ENCODE measurements at places on chromosomes 11 and 22. TPM values are rescaled to one million over a fixed set of nuclear protein-coding genes. Genes with fewer than 3 reads are reported as not detected.

GRCh38 chr11:47889714-47890441, 41.7 kb upstream of the NUP160 start:
- DNase-seq, result no peak

DNA sequence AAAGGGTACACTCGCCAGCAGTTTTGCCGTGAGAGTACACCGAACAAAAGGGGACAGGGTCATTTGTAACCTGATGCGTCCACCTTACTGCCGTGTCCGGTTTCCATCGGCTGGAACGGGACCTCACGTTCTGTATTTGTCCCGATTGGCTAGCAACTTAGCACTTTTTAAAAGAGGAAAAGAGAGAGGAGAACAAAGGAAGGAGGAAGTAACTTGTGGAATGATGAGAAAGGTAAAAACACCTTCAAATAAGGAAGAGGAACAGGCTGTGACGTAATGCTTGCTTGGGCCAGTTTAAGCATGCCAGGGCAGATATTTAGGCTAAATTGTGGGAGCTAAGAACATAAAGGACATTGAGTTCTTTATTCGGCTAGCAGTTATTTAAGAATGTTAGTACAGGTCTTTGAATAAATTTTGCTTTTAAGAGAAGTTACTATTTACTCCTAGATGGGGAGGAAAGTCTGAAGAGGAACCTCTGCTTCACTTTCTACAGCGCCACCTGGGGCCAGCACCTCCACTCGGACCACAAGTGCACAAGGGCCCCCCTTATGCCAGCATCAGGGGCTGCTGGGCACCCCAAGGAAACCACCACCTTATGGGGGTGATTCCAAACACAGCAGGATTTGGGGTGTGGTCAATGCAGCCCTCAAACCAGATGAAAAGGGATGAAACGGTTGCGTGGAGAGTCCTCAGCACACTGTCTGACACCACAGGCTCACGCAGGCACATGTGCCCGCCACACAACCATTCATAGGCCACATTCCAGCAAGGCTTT, 5.8 kb downstream of the ARSA start:
- DNase-seq, result no peak

GRCh38 chr11:33072465-33072864, 33.1 kb downstream of the TCP11L1 start:
- DNase-seq, result no peak

GLB1L3 gene
- not detected for total RNA-seq

GRCh38 chr11:46338988-46339666, 8.1 kb upstream of the DGKZ start:
- DNase-seq, result peak; percentile 86

GRCh38 chr11:93783765-93784144, 327 bp upstream of the MED17 start:
- DNase-seq, result no peak

DNA sequence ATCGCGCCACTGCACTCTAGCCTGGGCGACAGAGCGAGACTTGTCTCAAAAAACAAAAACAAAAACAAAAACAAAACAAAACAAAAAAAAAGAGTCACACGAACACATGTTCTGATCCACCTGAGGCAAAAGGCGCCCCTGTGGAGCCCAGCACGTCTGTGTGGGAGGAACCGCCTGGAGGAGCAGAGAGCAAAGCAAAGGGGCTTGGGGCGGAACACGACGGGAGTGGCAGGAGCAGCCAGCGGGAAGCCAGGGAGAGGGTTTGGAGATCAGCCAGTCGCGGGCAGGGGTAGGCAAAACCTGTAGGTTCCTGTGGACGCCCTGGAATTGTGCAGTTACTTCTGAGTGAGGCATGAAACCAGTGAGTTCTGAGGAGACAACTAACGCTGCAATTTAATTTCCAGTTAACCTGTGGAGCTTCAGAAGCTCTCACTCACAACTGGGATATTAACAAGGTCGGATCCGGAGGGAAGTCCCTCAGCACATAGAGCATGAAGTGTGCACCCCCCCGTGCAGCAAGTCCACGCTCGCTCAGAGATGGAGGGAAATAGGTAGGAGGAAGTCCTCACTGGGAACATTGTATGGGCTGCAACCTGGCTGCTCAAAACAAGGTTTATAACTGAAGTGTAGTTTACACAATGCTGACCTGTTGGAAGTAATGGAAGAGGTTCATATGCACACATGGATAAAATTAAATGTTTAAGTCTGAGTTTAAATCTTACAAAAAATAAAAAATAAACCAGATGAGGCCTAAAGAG, 13.2 kb upstream of the USP18 start:
- no peak for DNase-seq

DNA sequence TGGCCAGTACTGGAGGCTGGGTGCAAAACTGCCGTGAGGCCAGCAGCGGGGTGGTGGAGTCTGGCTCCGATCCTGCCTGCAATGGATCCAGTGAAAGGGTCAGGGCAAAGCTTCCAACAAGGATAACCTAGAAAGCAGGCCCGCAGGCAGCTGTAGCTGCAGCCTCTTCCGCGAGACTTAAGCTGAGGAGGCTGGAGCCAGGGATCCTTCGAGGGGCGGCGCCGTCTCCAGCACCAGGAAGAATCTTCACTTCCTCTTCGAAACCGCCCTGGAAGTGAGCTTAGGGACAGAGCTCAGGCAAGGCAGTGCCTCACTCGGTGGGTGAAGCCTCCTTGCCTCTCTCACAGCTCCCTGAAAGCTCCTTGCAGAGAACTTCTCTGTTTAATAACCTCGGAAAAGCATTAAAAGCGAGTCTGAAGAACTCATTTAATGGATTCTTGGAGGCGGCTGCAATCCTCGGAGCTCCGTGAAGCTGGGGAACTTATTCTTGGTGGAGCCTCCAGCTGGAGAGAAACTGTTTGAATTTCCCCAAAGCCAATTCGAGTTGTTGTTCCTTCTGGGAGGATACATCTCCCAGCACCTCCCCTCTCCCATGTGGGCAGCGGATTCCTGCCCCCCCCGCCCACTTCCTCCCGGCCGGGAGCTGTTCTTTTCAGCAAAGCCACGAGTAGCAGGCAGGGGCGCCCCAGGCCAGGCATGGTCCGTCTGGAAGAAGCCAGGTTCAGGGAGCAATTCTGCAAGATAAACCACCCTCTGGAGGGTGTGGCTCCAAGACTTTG, 169.9 kb downstream of the CTTN start:
- DNase-seq, result no peak

DNA sequence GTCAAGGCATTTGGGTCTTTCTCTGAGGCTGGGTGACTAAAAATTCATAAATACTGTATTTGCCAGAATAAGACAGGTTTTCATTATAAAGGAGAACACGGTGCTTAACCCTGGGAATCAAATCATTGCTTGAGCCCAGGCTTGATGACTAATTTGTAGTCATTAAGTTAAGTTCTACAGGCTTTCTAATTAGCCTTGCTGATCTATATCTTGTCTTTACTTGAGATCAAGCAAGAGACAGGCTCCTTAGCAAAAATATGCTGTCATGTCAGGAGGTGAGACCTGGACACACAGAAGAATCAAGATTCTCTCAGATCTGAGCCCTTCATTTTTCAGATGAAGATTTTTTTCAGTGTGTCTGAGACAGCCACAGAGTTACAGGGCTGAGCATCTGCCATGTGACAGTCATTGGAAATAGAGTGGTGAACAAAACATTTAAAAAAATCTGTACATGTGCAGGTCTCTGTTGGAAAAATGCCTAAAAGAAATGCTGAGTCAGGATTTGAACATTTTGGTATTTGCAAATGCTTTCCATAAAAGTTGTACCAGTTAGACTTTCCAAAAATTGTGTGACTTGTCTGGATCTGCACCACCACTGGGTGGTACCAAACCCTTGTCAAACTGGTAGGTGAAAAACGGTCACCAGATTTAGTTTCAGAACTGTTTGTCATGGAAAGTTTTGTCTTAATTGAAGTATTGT, 14.6 kb downstream of the ACAT1 start:
- DNase-seq, result no peak

DNA sequence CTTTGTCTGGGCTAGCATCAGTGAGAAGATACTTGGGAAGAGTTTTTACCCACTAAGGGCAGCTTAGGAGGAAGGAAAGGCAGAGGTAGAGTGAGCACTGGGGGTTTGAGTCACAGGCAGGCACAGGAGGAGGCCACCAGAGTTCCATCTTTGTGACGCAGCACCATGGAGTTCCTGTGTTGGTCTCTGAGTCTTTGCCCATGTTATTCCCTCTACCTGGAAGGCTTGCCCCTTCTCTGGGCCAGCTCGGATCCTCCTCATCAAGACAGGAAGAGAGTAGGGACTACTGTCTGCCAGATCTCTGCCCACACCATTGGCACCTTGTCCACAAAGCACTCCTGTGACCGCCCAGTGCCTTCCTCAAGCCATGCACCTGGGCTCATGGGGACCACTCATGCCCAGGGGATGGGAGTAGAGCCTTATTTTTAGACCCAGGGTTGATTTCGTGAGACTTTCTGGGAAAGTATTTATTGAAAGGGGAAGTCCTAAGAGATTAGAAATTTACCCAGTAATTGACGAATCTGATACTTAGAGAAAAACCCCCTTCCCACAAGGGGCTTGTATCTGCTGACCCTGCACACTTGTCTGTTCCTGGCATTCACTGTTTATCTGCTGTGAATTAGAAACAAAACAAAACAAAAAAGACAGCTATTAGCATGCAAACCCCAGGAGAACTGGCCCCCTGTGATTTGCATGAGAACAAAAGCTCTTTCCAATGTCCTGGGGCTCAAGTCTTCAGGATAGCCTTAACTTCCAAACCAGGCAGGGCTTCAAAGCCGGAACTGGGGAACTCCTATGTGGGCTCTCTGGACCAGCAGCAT, 35.9 kb upstream of the MYEOV start:
- no peak for DNase-seq

KCNQ1 gene
- total RNA-seq, result 40.0 TPM

TRIM51 gene
- total RNA-seq, result not detected

ARHGAP1 gene
- 68.4 TPM for total RNA-seq

GRM5 gene
- total RNA-seq, result not detected

- DNase-seq, result peak; percentile 34
These were observed 8.6 kb downstream of the KCNC1 start for GRCh38 chr11:17743026-17743807.

DNA sequence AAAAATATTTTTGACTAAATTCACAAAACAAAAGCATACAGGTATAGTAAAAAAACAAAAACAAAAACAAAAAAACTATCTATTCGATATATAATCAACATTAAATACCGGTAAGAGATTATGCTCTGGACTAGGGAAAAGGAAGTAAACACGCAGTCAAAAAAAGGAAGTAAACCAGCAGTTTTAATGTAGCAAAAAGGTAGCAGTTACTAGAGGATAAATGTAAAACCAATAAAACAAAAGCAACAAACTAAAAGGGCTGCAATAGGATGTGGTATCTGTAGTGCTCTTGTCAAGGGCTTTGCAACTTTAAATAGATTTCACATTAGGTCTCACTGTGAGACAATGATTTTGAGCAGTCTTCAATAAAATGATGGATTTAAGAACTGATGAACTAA, 2.4 kb downstream of the TRIM22 start:
- DNase-seq, result no peak

GRCh38 chr22:35997438-35997837, 31.2 kb downstream of the RBFOX2 start:
- DNase-seq, result no peak

DNA sequence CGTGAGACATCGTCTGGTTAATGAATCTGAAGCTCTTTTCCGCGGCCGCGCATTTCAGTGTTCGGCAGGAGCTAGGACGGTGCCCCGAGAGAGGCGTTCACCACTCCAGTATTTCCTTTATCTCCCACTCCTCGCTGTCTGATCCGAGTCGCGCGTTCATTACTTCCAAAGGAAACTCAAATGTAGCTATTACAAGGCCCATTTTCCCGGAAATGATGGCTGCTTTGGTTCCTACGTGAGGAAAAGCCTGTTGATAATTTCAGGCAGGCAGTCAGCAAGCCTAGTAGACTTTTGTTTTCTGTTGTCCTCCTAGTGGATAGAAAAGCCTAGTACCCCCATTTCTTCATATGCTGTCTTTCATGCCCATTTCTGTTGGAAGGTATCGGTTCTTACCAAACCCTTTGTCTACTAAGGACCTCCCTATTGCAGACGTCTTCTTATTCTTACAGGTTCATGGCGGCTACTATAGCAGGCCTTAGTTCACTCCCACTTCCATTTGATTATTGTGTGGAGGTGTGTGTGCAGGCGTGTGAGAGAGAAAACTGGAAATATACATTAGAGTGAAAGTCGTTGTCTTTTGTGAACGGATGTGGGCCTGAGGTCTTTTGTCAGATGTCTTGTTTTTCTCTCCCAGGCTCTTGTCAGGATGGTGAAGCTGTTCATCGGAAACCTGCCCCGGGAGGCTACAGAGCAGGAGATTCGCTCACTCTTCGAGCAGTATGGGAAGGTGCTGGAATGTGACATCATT, 737 bp downstream of the RBM4 start:
- no peak for DNase-seq

- DNase-seq, result no peak
These were observed 82.3 kb downstream of the YAP1 start for GRCh38 chr11:102192349-102193066.

DDB1 gene
- 113 TPM for total RNA-seq

- no peak for DNase-seq
These were observed 20.8 kb upstream of the PICALM start for GRCh38 chr11:86089659-86090058.

OR52H1 gene
- not detected for total RNA-seq

DNA sequence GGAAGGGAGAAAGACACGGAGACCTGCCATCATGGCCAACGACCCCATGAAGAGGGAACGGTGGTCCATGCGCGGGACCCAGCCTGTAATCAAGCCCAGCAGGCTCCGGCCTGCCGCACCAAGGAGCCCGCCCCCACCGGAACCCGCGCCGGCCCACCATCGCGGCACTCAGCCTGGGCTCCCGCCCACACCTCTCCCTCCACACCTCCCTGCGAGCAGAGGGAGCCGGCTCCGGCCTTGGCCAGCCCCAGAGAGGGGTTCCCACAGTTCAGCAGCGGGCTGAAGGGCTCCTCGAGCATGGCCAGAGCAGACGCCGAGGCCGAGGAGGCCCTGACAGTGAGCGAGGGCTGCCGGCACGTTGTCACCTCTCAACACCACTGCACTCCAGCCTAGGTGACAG, 1302.8 kb upstream of the CNTN5 start:
- no peak for DNase-seq

TUG1 gene
- total RNA-seq, result 32.3 TPM

TMA7B gene
- total RNA-seq, result not detected

- DNase-seq, result no peak
These were observed 18.5 kb downstream of the CD5 start for GRCh38 chr11:61120706-61121191.

DNA sequence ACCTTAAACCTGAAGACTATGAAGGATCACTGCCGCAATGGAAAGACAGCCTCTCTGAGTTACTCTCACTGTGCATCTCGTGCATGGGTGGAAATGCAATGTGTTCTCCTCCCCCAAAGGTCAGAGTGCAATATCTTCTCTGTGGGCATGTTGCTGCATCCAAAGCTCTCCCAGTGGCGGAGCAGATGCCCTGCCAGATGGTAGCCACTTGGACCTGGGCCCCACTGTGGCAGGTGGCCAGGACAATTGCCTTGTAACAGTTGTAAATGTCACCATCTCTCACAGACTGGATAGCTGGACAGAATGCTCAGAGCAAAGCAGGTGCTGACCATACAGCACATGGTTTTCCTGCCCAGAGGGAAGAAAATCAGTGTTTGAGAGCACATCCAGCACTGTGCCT, 542.0 kb downstream of the FAM181B start:
- DNase-seq, result no peak

- DNase-seq, result no peak
These were observed 186.8 kb downstream of the TMEM135 start for GRCh38 chr11:87224486-87224885.

- no peak for DNase-seq
These were observed 704 bp upstream of the CFL1 start for GRCh38 chr11:65858681-65859087.

- peak; percentile 60 for DNase-seq
These were observed 123.4 kb downstream of the CTTN start for GRCh38 chr11:70521475-70522308.
